Stimulated activated naive B cell treated with anti-CD40 and anti-IgM and Interleukin-4, amounts not matched to agents 10 μg/mL and 1 μg/mL and 100 μg/mL, for 72 hours (primary cell): ENCODE measurements at places on chromosomes 1 and 21.
A peak's percentile ranks its signal among the peaks of the same experiment; 100 is the strongest.

GRCh38 chr1:26285366-26286063 lies 5.6 kb downstream of the SH3BGRL3 start:
- peaks cover 50% of the 10 kb centered on the region for H3K36me3 ChIP-seq
- peak overlapping the region; percentile 98 for H3K27ac ChIP-seq
- H3K27me3 ChIP-seq = no peaks in the 10 kb centered on the region
- DNase-seq = no peak

- DNase-seq = no peak
- no peak overlapping the region for H3K27ac ChIP-seq
- H3K36me3 ChIP-seq = no peaks in the 10 kb centered on the region
- H3K4me1 ChIP-seq = no peaks in the 10 kb centered on the region
- H3K27me3 ChIP-seq = peaks cover 23% of the 10 kb centered on the region
Measured at GRCh38 chr1:34153246-34153645, 11.8 kb downstream of the CSMD2 start.

DNA sequence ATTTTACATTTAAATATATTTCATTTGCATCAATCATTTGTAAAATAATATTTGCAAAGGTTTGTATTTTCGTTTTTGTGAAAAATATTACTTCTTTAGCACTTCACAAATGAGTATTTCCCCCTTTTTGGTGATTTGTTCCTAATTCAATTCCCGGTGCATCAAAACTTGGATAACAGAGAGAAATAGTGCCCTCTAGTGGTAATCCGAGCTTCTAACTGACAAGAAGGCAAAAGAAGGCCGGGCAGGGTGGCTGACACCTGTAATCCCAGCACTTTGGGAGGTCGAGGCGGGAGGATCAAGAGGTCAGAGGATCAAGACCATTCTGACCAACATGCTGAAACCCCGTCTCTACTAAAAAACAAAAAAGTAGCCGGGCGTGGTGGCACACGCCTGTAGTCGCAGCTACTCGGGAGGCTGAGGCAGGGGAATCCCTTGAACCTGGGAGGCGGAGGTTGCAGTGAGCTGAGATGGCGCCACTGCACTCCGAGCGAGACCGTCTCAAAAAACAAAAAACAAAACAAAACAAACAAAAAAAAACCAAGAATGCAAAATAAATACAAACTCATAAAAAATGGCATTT lies 137.7 kb downstream of the COL11A1 start:
- no peaks in the 10 kb centered on the region for H3K36me3 ChIP-seq
- no peaks in the 10 kb centered on the region for H3K27me3 ChIP-seq
- no peak overlapping the region for H3K4me3 ChIP-seq
- no peaks in the 10 kb centered on the region for H3K4me1 ChIP-seq

GRCh38 chr1:216884614-216885229 lies 161.5 kb upstream of the ESRRG start:
- no peak overlapping the region for H3K4me3 ChIP-seq
- DNase-seq = no peak
- no peaks in the 10 kb centered on the region for H3K4me1 ChIP-seq
- no peaks in the 10 kb centered on the region for H3K27me3 ChIP-seq
- H3K27ac ChIP-seq = no peak overlapping the region

GRCh38 chr1:193614275-193614674 lies 427.9 kb upstream of the B3GALT2 start:
- DNase-seq = no peak
- H3K27me3 ChIP-seq = no peaks in the 10 kb centered on the region
- no peak overlapping the region for H3K27ac ChIP-seq
- no peaks in the 10 kb centered on the region for H3K36me3 ChIP-seq
- no peak overlapping the region for H3K4me3 ChIP-seq
- peaks cover 18% of the 10 kb centered on the region for H3K4me1 ChIP-seq

DNA sequence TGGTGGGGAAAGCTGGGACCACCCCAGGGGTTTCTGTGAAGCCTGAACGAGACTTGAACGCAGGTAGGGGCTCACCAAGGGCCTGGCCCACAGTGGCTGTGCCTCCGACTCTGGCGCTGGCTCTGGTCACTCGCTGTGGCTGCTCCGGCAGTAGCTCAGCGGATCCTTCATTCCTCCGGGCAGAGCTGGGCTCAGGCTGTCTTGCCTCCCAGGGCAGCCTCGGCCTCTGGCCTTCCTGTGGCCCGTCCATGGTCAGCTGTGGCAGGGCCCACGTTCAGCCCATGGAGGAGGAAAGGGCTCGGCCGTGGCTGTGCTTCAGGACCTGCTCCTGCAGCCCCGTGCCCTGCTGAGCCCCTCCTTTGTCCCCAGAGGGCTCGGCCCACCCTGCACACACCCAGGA lies 162.9 kb upstream of the C1orf174 start:
- H3K27me3 ChIP-seq = no peaks in the 10 kb centered on the region
- H3K4me1 ChIP-seq = no peaks in the 10 kb centered on the region
- no peak overlapping the region for H3K4me3 ChIP-seq

GRCh38 chr1:92951141-92951582 lies 10.1 kb downstream of the DIPK1A start:
- H3K4me1 ChIP-seq = peaks cover 28% of the 10 kb centered on the region
- H3K36me3 ChIP-seq = peaks cover 16% of the 10 kb centered on the region
- H3K27me3 ChIP-seq = no peaks in the 10 kb centered on the region
- H3K4me3 ChIP-seq = no peak overlapping the region
- no peak overlapping the region for H3K27ac ChIP-seq

DNA sequence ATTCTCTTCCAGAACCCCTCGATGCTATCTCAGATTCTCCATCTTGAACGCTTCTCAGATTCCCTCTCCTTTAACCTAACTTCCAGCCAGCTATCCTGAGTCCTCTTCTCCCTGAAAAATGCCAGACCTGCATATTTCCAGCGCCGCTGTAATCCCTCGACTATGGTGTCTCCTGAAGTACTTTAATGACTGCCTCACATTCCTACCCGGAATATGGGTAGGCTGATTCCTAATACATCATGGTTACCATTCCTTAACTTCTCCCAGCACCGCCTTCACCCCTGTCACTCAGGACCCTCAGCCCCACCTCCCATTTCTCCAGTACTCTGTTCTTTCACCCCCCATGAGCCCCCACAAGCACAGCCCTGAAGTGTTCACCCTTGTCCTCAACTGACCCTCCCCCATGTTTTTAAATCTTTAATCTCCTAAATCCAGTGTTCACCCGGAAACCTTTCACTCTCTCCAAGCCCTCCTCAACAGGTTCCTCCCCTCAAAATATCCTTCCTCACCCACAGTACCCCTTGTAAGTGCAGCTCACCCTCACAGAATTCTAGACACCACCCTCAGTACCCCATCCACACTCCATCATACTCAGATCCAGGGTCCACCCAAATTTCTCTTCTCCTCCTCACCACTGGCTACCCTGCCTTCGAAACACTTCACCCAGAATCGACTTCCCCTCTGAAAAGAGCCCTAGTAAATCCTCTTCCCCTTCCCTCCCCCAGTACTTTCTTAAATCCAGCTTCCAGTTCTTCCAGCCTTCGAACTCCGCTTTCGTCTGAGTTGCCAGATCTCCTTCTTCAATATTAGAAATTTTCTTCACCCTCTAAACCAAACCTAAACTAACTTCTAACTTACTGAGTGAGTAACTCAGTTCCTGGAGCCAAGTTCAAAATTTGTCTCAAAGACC lies 922 bp downstream of the CPT2 start:
- H3K4me3 ChIP-seq = peak overlapping the region; percentile 85
- H3K36me3 ChIP-seq = peaks cover 23% of the 10 kb centered on the region
- H3K27me3 ChIP-seq = no peaks in the 10 kb centered on the region
- DNase-seq = no peak

- H3K27me3 ChIP-seq = no peaks in the 10 kb centered on the region
- H3K27ac ChIP-seq = no peak overlapping the region
- H3K36me3 ChIP-seq = no peaks in the 10 kb centered on the region
- no peaks in the 10 kb centered on the region for H3K4me1 ChIP-seq
Measured at GRCh38 chr1:55554611-55555010, 339.4 kb upstream of the USP24 start.

DNA sequence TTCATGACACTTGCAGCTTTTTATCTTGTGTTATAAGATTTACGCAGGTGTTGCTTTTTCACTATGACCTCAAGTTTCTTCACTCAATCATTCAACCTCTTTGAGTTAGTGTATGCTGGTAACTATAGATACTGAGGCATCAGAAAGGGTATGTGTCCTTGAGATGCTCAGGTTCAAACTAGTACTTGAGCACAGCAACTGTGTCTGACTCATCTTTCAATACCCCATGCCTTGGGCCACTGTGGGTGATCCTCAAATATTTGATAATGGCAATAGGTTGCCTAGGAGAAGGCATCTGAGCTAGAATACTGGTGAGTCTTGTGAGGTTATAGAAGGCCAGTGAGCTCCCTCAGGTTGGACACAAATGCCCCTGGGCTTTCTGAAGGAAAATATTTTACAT lies 88.1 kb upstream of the SPATA6 start:
- no peak for DNase-seq
- H3K27me3 ChIP-seq = peaks cover 23% of the 10 kb centered on the region
- no peaks in the 10 kb centered on the region for H3K36me3 ChIP-seq
- H3K4me1 ChIP-seq = peaks cover 4% of the 10 kb centered on the region
- H3K27ac ChIP-seq = no peak overlapping the region
- H3K4me3 ChIP-seq = no peak overlapping the region

DNA sequence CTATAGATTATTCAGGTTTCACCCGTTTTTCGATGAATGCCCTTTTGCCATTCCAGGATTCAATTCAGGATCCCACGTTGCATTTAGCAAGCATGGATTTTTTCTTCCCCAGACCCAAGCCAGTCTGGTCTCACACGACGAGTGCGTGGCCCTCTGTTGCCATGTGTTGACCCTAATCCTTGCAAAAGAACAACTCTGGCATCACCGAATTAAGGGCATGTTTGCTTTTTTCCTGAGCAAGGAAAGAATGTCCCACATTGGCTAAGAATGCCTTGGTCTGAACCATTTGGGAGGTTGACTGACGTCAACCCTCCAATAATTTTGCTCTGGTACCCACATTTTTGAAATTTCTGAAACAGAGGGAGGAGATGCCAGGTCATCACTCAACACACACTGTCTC lies 153.0 kb upstream of the WNT4 start:
- DNase-seq = no peak
- H3K27me3 ChIP-seq = peaks cover 74% of the 10 kb centered on the region
- no peaks in the 10 kb centered on the region for H3K36me3 ChIP-seq
- no peak overlapping the region for H3K27ac ChIP-seq

- no peaks in the 10 kb centered on the region for H3K4me1 ChIP-seq
- no peak overlapping the region for H3K4me3 ChIP-seq
- DNase-seq = no peak
- no peak overlapping the region for H3K27ac ChIP-seq
- no peaks in the 10 kb centered on the region for H3K36me3 ChIP-seq
Measured at GRCh38 chr21:46077674-46078101, 20.2 kb upstream of the COL6A2 start.

DNA sequence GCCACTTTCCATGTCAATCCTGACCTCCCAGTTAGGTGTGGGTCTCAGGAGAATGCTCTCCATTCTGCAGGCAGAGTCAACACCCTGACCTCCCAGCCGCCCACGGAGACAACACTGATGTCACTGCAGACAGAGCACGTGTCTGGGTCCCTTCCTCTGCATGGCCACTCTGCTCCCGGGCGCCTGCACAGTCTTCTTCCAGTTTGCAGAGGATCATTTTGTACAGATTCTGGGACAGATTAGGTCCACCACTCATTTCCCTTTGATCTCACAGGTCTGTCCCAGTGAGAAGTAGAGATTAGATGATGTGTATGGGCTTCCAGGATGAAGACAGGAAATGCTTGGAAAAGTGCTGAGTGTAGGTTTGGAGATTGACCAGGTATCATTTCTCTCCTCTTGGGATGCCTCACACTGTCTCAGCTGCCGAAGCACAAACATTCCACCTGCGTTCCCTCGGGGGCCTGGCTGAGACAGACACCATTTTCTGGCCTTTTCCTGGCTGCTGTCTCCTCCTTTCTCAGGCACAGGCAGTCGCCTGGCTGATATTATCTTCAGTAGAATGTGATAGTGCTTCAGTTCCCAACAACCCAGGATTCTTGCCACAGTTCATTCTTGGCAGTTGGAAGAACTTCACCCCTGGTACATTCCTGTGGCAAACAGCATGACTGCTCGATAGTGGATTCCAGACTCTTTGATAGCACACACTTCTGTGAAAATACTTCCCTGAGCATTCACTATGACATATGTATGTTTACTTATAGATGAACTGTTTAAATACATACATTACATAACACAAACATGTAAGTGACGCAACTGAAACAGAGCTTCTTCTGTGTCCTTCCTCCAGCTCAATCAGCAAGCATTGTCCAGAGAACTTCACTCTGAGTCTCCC lies 7.9 kb downstream of the MYBPHL start:
- no peak overlapping the region for H3K4me3 ChIP-seq
- H3K27me3 ChIP-seq = peaks cover 20% of the 10 kb centered on the region
- H3K36me3 ChIP-seq = no peaks in the 10 kb centered on the region

DNA sequence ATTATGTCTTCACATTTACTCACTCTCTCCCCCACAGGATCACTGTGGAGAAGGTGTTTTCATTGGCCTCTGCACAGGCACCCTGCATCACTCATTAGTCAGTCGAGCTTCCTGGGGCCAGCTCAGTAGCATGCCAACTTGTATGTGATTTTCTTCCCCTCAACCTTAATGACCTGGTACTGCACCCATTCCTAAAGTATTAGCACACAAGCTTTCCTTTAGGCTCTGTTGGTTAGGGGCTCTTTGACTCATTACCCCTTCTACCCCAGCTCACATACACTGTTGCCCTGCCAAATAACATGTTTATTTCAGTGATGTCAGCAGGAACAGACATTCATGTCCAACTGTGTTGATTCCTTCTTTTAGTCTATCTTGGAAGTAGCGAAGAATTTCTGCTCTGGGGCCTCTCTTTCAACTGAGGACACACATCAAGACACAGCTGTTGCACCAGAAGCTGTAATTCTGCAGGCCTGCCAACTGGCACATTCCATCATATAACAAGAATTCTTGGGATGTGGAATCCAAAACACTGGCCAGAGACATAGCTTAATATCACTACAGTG lies 603.5 kb upstream of the ADAMTS5 start:
- no peaks in the 10 kb centered on the region for H3K27me3 ChIP-seq
- no peak overlapping the region for H3K4me3 ChIP-seq
- no peak overlapping the region for H3K27ac ChIP-seq
- no peak for DNase-seq
- H3K4me1 ChIP-seq = no peaks in the 10 kb centered on the region

GRCh38 chr1:226719596-226720387 lies 19.3 kb downstream of the ITPKB start:
- DNase-seq = no peak
- peaks cover 51% of the 10 kb centered on the region for H3K4me1 ChIP-seq
- H3K27ac ChIP-seq = peak overlapping the region; percentile 88
- H3K4me3 ChIP-seq = no peak overlapping the region
- H3K27me3 ChIP-seq = no peaks in the 10 kb centered on the region

DNA sequence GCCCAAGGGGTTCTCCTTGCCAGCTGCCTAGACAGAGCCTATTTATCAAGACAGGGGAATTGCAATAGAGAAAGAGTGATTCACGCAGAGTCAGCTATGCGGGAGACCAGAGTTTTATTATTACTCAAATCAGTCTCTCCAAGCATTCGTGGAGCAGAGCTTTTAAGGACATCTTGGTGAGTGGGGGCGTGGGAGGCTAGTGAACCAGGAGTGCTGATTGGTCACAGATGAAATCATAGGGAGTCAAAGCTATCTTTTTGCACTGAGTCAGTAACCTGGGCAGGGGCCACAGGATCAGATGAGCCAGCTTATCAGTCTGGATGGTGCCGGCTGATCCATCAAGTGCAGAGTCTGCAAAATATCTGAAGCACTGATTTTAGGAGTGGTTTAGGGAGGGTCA lies 64.8 kb upstream of the MRPS6 start:
- H3K4me3 ChIP-seq = no peak overlapping the region
- H3K27ac ChIP-seq = no peak overlapping the region
- no peaks in the 10 kb centered on the region for H3K27me3 ChIP-seq
- peaks cover 5% of the 10 kb centered on the region for H3K4me1 ChIP-seq
- H3K36me3 ChIP-seq = peaks cover 5% of the 10 kb centered on the region
